ENCODE measurements at places on chromosomes 2 and 18. TPM values are rescaled to one million over a fixed set of nuclear protein-coding genes. Genes with fewer than 3 reads are reported as not detected.

DNA sequence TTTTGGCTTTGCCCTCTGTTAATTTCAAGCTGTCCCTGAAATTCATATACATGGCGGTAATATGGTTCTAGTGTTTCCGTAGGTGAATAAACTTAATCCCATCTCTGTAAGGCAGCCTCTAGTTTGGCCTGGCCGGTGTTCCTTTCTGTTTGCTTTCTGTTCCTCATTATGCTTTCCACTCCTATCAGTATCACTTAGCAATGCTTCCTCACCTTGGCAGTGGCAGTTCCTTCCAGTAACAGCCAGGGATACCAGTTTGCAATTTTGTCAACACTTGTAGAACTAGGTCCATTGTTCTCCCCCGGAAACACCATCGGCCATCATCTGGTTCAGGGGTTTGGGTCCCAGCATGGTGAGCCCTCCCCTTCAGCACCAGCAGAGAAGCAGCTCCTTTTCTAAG is 18.2 kb upstream of the TNP1 start:
- no peak for DNase-seq

DNA sequence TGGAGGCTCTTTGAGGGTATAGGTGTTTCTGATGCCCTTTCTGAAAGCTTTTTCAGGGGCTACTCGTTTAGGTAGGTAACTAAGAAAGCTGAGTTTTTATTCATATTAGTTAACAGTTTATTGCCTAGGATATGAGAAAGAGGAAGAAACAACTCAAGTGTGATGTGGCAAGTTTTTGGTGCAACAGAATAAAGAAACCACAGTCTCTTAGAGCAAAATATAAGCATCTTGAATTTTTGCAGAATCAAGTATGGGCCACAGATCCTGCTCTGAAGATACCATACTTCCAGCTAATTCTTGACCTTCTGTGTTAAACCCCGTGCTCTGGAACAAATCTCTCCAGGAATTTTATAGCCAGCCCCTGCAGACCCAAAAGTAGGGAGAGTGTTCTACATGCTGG is 147.7 kb upstream of the SLC1A4 start:
- DNase-seq, result peak; percentile 17

DNA sequence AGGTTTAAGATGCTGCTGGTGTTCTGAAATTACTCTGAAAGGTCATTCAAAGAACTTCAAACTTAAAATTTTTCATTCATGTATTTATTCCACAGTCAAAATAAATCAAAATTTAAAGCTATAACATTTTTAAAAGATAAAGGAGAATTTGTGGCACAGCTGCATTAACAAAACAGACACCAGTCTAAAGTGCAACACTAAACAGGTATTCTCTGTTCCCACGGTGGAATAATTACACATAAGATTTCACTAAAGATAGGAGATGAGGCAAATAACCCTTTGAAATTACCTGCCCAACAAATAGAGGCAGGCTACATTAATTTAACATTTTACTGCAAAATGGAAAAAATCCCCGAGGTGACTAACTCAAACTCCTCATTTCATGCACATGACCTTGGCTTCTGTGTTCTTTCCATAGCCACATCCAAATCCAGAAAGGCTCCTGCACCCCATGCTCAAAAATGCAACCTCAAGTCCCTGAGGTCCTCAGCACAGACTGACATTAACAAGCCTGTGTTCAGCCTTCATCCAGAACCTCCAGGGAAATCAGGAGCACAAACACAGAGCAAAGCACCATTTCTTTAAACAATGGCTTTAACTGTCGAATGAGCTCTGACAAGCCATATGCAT is 10.5 kb downstream of the COX7A2L start:
- no peak for DNase-seq

DNA sequence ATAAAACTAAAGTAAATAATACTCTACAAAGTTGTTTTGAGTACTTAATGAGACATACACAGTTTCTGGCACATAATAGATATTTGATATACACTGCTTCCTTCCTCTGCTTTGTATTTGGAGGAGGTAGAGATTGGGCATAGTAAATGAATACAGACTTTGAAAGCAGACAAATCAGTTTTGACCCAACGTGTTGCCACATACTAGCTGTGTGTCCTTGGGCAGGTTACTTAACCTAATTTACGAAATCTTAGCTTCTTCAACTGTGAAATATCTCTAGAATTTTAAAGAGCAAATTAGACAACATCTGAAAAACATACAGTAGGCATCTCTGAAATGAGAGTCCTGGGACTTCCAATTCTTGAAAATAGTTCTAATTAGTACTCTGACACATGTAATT is 425.4 kb downstream of the TGIF1 start:
- DNase-seq, result no peak

DNA sequence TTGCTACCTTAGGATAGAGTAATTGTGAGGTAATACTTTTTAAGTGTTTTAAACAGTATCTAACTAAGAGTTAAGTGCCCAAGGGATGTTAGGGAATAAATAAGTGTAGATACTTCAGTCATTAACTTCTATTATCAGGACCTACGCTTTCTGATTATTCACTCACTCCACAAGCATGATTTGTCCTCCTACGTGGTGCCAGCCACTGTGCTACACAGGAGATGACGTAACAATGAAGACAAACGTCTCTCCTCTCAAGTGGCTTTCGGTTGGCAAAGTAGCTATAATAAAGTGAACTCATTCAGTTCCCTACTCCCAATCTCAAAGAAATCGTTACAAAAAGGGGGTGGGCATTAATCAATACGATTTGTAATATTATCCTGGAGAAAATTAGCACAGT is 100.9 kb upstream of the SETBP1 start:
- DNase-seq, result peak; percentile 47

DNA sequence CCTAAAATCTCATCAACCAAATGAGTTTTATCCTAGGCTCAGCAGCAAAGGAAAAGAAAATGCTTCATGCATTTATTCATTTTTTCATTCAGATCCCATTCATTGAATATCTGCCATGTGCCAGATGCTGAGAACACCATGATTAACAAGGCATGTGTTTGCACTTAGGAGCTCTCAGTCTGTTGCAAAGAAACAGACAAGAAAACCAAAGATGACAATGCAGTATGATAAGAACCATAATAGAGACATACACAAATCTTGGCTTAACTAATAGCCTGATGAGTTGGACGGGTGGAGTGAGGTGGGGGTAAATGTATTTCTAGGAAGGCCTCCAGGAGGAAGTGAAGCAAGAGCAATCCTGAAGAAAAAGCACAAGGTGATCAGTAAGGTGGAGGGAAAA is 177.8 kb upstream of the SCN7A start:
- DNase-seq, result peak; percentile 58

DNA sequence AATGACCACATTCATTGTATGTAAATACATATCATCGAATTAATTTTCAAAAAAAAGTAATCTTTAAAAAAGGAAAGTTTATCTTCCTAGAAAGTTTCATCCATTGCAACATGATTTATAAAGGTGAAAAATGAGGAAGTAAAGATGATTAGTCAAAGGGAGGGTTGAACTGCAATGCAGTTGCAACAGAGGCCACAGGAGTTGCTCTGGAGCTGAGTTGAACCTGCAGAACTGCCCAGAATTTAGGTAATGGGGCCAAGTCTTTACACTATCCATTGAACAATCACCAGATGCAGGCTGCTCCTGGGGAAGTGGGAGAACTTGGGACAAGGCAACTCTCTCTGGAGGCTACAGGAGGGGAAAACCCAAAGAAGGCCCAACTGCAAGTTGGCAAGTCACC is 390.7 kb downstream of the METTL4 start:
- DNase-seq, result no peak

DNA sequence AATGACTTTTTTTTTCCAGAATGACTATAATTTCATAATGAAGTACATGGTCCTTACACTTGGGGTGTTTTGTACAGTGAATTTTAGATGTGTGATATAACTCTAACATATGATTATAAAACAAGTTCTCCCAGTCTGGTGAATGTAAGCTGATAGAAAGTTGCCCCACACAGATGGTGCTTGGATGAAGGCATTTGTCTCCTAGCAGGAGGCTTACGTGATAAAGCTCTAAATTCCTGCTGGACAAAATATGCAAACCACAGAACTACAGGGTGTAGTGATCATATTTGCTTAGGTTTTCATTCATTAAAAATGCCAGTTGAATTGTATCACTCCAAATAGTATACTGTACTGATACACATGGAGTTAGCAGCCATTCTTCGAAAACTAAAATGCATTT is 85.5 kb downstream of the DSC3 start:
- DNase-seq, result no peak

Gene SLC5A7
- not detected for total RNA-seq

Gene PSMA8
- not detected for total RNA-seq

Gene ABCG8
- not detected for total RNA-seq
